ENCODE measurements at places on chromosomes 7 and 10.
A peak's percentile ranks its signal among the peaks of the same experiment; 100 is the strongest.

DNA sequence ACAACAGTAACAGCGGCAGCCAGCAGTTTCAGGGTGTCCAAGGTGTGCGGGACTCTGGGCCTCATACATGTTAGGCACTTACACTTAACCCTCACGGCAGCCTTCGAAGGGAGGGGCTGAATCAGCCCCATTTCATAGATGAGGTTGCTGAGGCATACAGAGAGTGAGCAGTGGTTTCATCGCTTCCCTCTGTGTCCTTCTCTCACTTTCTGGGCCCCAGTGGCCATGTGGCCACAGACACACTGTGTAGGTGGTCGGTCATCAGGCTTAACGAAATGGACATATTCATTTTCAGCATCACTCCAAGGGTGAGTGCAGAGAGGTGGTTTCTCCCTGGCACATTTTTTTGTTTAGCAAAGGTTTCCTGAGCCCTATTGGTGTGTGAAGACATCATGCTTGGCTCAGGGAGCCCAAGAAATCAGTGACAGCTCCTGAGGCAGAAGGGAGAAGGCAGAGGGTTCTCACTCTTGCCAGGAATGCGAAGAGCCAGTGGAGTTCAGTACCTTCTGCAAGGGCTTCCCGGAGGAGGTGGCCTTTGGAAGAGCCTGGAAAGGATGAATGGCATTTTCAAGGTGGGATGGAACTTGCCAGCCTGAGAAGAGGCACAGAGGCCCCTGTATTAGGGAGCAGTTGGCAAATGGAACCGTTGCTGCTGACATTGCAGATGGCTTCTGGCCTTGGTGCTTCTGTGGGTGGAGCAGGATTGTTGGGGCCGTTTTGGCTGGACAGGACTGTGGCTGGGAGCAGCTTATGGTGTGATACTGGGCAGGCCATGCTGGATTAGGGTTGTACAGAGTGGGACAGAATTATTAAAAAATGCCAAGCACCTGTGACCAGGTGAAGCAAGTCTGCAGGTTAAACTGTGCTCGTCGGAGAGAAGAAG is 61.7 kb upstream of the PPIF start:
- no peak for DNase-seq

- DNase-seq = peak; percentile 13
Measured at GRCh38 chr10:97780841-97781617, 9.2 kb upstream of the SFRP5 start.

- DNase-seq = no peak
Measured at GRCh38 chr10:70007116-70007820, 45.4 kb upstream of the MACROH2A2 start.

GRCh38 chr10:48400129-48400849 is 93.8 kb downstream of the MAPK8 start:
- no peak for DNase-seq

GRCh38 chr10:93288679-93289634 is 193.2 kb downstream of the MYOF start:
- peak; percentile 78 for DNase-seq

DNA sequence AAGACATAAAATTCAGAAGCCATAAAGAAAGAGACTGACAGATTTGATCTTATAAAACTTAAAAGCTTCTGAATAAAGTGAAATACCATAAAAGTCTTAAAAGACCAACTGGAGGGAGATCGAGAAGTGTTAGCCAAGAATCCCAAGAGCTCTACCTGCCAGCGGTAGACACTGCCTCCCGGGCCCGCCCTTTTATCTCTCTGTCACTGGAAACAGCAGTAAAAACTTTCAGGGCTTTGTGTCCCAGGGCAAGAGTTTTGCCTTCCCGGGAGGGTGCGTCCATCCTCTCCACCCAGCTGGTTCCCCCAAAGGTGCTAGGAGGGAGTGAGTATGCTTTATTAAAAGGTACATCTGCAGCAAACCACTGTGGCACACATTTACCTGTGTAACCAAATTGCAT is 5.8 kb downstream of the PLA2G12B start:
- no peak for DNase-seq

DNA sequence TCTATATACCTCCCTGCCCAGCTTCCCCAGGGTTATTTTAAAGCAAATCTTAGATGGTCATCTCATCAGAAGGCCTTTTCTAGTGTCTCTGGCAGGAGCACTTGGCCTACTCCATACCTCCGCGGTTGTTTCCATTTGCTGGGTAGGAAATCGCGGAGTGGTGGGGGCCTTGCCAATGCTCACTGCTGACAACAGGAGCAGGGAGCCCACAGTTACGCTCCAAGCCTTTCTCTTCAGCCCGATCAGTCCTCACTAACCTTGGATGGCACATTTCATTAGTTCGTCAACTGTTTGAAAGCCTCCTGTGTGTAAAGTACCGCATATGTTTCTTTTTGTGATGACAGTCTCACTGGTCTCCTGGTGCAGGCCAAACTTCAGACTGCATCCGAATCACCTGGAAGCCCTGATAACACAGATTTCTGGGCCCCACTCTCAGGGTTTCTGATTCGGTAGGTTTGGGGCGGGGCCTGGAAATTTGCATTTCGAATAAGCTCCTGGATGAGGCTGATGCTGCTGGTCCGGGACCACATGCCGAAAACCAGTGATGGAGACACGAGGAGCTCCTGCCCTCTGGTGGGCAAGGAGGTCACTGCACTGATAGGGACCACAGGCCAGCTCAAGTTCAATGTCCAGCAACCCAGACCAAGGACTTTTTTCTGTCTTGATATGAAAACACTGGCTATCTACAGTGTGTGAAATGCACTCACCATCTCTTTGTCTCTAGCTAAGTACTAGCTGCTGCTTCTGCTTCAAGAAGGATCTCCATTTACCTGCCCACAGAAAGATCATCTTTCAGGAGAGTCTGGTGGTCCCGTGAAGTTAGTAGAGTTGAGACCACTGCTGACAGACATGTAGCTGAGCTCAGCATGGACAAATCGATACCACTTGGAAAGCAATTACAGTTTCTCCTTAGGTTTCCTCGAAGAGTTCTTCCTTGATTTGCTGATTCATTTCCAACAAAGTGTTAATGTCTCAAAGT is 14.0 kb downstream of the LRGUK start:
- DNase-seq = peak; percentile 58

DNA sequence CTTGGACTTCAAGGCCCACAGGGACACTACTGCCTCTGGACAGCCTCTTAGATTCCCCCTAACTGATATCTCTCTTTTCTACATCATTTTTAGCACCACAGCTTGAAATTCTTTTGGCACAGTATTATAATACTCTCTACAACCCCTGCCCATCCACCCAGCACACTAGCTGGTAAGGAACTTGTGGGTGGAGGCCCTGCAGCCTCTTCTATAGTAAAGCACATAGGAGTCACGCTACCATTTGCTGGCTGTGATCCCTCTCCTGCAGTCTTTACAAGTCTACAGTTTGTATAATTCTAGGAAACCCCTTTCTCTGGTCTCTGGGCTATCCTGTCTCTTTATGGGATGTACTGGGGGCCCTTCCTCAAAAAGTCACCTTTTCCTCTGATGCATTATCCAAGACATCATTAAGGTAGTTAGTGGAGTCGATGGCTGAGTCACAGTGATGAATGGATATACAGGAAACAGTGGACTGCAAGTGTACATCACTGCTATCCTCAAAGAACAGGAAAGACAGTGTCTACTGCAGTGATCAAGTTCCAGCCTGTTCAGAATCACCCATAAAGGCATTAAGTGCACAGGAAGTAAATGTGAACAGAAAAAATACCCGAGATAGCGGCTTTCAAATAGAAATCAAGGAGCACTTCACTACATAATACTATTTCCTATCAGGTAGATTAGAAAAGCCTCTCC is 54.4 kb downstream of the STK17A start:
- DNase-seq = no peak

DNA sequence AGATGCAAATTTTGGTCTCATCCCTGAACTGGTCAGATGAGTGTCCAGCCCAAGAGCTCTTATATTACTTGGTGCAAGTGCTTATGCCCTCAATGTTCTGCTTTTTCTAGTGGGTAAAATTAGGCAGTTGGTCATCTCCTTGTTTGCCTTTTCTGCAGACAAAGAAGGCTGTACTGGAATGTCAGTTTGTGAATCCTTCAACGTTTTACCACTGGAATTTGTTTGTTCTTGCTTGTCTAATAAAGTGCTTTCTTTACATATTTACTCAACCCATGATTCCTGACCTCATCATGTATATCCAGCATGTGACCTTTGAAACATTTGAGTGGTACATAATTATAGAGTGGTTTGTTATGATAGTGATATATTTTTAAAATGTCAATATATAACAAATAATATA is 232.2 kb upstream of the TEX47 start:
- no peak for DNase-seq

All from left kidney (tissue), 8 donors.